T-helper 2 cell treated with Interferon-gamma antibody and Interleukin-4, amounts not matched to agents 5 μg/mL and 100 μg/mL, for 36 hours (primary cell): ENCODE measurements at places on chromosomes 12 and 14.

- DNase-seq: no peak
These were observed 78.5 kb downstream of the ADGRD1 start for GRCh38 chr12:131032082-131032750.

DNA sequence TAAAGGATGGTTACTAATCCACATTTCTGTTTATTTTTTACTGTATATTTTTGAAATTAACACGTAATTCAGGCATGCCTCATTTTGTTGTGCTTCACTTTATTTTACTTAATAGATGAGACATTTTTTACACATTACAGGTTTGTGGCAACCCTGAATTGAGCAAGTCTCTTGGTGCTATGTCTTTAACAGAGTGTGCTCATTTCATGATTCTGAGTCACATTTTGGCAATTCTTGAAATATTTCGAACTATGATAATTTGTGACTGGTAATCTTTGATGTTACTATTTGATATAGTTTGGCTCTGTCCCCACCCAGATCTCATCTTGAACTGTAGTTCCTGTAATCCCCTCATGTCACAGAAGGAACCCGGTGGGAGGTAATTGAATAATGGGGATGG, 1120.5 kb upstream of the FLRT2 start:
- no peak for DNase-seq

- DNase-seq: no peak
These were observed 108.2 kb downstream of the PDE3A start for GRCh38 chr12:20476551-20476950.

DNA sequence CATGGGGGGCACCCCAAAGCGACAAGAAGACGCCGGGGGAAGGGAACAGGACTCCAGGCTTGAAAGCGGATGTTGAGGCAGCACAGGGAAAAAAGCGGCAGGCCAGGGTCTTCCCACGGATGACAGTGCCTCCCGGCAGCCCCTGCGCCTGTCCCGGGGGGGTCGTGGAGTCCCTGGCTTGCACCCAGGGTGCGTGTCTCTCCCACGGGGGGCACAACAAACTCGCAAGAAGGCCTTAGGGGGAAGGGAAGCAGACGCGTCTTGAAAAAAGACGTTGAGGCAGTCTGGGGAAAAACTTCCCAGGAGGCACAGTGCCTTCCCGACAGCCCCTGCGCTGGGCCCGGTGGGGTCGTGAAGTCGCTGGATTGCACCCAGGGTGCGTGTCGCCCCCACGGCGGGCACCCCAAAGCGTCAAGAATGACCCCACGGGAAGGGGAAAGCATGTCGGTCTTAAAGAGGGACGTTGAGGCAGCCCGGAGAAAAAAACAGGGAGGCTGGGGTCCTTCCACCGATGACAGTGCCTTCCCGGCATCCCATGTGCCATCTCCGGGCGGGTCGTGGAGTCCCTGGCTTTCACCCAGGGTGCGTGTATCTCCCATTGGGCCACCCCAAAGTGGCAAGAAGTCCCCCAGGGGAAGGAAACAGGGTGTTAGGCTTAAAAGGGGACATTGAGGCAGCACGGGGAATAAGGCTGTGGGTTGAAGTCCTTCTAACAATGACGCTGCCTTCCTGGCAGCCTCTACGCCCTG, 159.9 kb upstream of the ALG10B start:
- DNase-seq: no peak

DNA sequence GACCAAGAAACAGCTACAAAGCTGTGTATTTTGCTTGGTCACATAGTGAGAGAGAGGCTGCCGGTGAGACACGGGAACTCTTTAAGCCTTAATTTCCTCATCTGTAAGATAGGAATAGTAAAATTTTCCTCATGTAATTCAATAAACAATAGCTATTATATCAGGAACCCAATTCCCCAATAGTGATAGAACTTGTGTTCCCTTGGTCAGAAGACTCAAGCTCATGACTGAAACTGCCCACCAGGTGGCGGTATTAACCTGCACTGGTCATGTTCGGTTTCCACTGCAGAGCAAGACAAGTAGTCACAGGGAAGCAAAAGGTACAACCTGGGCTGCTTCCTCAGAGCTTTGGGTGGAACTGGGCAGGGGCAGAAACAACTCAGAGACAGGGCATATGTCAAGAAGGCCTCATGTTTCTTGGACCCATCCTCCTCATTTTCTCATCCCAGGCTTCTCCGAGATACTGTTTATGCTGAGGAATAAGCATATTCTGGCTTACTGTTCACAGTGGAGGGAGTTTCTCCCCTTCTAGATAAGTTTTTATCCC, 4.2 kb upstream of the AJUBA start:
- peak; percentile 75 for DNase-seq

DNA sequence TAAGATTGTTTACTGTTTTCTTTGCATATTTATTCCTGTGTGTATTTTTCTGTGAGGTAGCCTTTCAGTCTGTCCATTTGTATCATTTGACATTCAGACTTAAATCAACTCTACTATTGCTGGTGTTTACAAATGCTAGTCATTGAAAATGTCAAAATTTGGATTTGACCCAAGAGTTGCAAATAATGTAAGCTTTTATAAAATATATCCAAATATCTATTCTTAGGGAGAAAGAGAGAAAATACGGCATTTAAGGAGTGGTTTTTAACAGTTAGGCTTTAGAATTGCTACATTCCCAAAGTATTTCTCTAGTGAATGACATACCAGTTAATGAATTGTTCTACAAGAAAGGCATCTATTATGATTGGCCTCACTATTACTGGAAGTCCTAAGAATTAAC, 37.9 kb downstream of the FRS2 start:
- no peak for DNase-seq

- no peak for DNase-seq
These were observed 315.7 kb downstream of the TMEM121 start for GRCh38 chr14:105842105-105842504.

DNA sequence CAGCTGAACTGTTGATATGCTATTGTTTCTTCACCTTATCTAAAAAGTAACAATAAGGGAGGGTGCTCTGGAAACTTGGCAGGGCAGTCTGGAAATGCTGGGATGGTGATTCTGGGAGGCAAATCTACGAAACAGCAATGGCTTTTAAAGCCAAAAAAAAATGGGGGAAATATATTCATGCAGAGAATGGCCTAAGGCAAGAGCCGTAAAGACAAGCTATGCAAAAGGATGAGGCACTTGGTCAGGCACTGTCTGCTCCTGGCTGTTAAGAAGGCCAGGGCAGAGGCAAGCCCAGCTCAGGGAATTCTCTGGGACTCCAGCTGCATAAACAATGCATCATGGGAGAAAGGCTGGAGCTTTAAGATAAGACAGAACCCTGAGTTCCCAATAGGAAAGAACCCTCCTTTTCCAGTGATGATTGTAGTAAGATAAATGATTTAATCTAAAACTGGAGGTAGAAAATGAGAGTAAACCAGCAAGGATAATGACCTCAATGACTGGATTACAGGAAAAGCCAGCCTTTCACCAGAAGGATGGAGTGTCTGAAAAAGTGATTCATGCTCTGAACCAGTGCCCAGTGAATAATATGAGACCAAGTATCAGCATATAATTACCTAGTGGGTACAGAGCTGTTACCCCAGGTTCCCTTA, 46.0 kb downstream of the ITPR2 start:
- DNase-seq: no peak

DNA sequence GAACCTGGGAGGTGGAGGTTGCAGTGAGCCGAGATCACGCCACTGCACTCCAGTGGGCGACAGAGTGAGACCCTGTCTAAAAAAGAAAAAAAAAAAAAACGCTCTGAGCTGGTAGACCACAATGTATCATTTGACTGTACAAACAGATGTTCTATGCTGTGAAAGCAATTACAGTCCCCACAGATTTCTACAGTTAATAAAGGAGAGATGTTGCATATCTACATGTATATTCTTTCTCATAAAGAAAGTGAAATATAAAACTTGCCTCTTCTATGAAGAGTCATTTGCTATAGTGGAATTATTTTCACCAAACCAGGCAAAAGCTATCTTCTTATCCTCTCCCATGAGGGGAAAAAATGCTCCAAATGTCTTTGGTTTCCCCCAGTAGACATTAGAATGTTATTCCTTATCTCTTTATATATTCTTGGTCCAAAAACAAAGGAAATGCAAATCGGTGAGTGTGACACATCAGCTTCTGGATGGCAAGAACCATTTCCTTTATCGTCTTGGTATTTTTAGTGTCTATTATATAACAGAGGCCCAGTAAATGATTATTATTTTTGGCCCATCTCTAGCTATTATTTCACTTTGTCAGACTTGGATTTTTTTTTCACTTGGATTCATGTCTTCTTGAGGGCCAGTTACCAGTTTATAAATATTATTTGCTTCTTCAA, 230.4 kb downstream of the SSPN start:
- DNase-seq: no peak

GRCh38 chr12:65891219-65891618, 66.9 kb downstream of the HMGA2 start:
- no peak for DNase-seq

GRCh38 chr14:36057452-36058116, 118.9 kb downstream of the PTCSC3 start:
- DNase-seq: no peak

DNA sequence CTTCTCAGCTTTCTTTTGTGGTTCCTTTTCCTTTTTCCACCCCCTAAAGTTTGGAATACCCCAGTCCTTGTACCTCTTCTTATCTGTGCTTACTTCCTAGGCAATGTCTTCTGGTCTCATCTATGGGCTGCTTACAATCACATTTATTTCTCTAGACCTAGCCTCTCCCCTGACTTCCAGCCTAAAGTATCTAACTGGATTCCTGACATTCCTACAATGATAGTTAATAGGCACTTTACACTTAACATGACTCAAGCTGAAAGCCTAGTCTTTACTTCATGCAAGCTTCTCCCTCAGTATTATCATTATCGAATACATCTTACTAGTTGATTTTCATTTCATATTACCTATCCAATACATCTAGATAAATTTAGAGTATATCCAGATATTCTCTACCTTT, 21.2 kb downstream of the CLECL1 start:
- DNase-seq: no peak

DNA sequence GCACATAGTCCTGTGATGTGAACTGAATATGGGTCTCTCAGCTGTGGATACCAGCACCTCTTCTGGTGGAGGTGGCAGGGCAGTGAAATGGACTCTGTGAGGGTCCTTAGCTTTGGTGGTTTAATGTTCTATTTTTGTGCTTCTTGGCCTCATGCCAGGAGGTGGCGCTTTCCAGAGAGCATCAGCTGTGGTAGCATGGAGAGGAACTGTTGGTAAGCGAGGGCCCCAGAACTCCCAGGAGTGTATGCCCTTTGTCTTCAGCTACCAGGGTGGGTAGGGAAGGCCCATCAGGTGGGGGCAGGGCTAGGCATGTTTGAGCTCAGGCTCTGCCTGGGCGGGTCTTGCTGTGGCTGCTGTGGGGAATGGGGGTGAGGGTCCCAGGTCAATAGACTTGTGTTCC, 241.7 kb downstream of the AEBP2 start:
- DNase-seq: no peak

GRCh38 chr12:51889216-51890132, 1.6 kb downstream of the ANKRD33 start:
- DNase-seq: no peak

GRCh38 chr12:70251661-70252060, 8.4 kb downstream of the CNOT2 start:
- DNase-seq: no peak

GRCh38 chr14:21326972-21327371, 47.1 kb downstream of the RPGRIP1 start:
- no peak for DNase-seq

- DNase-seq: peak; percentile 66
These were observed at the start of gene CMAS for GRCh38 chr12:22046090-22046967. Gene CMAS, plus strand, starts transcription at chr12:22046218. Its CDS starts 86 bp downstream, at chr12:22046304.

DNA sequence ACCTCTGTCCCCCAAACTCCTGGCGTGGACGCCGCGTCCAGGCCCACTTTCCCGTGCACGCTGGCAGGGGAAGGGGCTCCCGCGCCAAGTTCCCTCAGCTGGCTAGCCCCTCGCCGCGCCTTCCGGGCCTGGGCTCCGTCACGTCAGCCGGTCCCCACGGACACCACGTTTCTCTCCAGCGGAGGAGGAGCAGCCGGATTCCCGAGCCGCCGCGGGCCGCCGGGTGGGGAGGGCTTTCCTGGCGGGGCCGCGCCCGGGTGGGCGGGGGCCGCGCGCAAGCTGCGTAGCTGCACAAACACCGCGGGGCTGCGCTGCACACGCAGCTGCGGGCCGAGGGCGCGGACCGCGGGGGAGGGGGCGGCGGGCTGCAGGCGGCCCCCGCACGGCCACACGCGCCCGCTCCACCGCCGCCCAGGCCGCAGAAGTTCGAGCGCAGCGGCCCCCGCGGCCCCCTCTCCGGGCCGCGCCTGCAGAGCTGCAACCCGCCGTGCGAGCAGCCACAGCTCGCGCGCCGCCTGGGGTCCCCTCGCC, 45.1 kb upstream of the PNMA1 start:
- DNase-seq: no peak

- no peak for DNase-seq
These were observed 469.6 kb downstream of the NPAS3 start for GRCh38 chr14:33408291-33408690.

DNA sequence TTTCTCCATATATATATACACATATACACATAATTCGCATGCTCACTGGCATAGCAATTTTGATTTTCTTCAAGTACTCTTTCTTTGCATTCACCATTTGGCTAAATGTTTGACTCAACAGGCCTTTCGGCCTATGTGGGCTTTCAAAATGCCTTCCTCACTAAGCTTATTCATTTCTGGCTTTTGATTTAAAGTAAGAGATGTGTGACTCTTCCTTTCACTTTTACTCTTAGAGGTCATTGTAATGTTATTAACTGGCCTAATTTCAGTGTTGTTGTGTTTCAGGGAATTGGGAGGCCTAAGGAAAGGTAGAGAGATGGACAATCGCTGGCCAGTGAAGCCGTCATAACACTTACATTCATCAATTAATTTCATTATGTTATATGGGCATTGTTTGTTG, 14.5 kb upstream of the KLRD1 start:
- DNase-seq: peak; percentile 27

GRCh38 chr12:24630856-24631255, 318.0 kb downstream of the BCAT1 start:
- DNase-seq: no peak

DNA sequence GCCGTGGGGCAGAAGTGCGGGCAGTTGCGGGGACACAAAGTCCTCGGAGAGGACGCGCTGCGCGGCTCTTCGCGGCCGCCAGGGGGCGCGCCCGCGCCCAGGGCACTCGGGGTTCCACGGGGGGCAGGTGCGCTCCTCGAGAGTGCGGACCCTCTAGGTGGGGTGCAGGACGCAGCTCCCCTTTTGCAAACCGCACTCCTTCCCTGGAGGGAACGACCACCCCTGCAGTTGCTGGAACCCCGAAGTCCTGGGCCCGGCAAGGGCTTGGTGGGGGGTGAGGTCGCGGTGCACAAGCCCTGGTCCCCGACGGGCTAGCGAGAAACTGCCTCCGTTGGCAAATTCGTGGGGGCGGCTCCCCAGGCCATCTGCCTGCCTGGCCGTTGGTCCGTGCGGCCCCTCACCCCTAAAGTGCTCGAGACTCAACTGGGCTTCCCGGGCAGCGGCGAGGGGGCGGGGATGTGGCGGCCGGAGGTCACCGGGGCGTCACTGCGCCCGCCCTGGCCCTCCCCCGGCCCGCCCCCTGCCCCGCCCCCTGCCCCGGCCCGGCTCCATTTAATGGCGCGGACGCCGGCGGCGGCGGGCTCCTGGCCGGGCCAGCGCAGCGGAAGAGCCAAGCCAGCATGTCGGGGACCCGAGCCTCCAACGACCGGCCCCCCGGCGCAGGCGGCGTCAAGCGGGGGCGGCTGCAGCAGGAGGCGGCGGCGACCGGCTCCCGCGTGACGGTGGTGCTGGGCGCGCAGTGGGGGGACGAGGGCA, at the start of gene ADSS1:
TSS of gene ADSS1 (plus strand) at position 579 of the 756 bp plus-strand sequence. CDS start at position 621, 42 bp downstream.
- DNase-seq: peak; percentile 56
